Neural progenitor cell (in vitro differentiated cells): ENCODE measurements at places on chromosomes 2 and 18.

DNA sequence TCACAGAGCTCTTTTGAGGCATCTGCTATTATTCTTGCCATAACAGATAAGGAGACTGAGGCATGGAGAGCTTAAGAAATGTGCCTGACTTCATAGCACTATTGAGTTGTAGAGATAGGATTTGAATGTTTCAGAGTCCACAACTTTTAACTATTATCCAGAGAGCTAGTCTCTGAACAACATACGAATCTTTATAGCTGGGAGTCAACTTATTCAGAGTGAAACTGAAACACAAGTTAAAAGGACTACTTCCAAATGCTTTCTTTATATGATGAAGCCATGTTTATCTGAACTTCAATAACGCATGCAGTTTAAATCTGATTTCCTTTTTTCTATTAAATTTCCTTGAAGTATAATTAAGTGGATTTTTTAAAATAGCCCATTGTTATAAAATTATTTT lies 268.8 kb downstream of the IKZF2 start:
- no peak for DNase-seq

- DNase-seq: no peak
Observed at GRCh38 chr18:43060020-43060419, 55.5 kb downstream of the RIT2 start.

GRCh38 chr2:236662231-236663185 lies 92.9 kb downstream of the ACKR3 start:
- DNase-seq: no peak

DNA sequence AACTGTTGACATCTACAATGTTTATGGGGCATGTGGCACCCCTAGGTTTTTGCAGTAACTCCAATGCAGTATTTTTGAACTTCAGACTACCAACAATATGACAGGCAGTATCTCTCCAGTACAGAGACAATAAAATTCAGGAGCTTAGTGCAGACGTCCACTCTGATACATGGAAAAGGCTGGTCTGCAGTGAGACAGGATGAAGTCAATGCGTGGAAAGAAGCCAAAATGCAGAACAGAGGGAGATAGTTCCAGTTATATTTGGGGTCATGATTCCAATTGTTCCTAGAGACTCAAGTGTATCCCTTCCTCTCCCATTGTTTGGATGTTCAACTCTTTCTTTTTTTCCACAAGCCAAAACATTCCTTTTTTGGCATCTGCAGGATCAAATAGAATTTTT lies 18.7 kb upstream of the SMAD2 start:
- DNase-seq: no peak

DNA sequence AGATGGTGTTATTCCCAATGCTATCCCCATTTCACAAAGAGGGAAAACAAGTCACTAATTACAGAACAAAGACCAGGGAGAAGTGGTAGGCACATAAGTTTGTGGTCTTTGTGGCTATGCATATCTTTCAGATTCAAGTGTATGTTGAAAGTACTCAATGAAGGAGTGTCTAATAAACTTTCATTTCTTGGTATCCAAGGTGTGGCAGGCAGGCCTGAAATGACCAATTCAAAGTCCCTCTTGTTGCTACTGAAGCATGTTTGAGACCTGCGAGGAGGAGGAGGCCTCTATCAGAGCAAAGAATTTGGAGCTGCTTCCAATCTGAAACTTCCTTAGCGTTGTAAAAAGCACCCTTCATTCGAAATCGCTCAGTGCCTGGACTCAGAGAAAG lies 60.9 kb upstream of the KLF7 start:
- DNase-seq: no peak

- no peak for DNase-seq
Observed at GRCh38 chr18:54916507-54916906, 42.8 kb downstream of the CCDC68 start.

- no peak for DNase-seq
Observed at GRCh38 chr2:23545811-23546210, 160.8 kb downstream of the KLHL29 start.

DNA sequence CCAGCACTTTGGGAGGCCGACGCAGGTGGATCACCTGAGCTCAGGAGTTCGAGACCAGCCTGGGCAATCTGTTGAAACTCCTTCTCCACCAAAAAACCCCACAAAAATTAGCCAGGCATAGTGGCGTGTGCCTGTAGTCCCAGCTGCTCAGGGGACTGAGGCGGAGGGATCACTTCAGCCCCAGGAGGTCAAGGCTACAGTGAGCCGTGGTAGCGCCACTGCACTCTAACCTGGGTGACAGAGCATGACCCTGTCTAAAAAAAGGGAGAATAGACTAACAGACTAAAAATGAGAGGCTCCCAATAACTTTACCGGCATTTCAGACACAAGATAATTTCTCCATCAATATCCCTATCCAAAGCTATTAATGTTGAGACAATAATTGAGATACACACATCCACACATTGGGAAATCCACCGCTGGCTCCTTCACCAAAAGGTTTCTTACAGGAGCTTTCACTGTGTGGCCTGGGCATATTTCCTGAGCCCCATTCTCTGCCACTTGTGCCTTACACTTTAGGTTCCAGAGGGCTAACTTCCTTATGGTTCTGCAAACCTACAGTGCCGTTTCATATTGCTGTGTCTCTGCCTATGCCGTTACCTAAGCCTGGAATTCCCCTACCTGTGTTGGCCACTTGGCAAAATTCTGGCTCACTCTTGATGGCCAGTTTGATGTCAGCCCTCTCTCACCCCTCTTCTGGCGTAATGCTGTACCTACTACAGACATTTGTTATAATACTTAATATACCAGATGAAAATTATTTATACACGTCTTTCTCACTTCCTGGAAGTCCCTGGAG lies 115.8 kb upstream of the ZFP36L2 start:
- no peak for DNase-seq

DNA sequence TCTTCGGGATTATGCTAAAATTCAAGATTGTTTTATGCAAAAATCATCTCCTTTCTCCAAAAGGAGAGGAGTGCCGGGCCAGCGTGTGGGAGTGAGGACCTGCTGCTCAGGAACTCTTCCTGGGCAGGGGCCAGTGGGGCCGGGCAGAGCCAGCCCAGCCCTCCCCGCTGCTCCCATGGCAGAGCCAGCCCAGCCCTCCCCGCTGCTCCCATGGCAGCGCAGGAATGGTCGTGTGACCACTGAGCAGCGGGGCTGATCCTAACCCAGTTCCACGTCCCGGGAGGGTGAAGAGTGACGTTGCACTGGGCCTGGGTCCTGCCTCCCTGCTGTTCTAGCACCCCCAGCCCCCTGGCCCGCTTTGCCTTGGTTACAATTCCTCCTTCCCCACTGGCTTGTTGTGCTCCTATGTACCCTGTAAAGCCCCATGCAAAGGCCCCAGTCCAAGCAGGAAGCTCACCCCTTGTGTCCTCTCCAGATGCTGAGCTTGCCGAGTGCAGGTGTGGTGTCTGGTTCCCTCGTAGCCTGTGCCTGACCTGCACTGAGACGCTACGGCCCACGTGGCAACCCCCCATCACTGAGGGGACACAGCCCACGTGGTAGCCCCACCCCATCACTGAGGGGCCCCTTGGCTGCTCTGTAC lies 11.4 kb upstream of the NEU4 start:
- no peak for DNase-seq

- no peak for DNase-seq
Observed at GRCh38 chr18:44514106-44514505, 166.6 kb upstream of the SETBP1 start.

DNA sequence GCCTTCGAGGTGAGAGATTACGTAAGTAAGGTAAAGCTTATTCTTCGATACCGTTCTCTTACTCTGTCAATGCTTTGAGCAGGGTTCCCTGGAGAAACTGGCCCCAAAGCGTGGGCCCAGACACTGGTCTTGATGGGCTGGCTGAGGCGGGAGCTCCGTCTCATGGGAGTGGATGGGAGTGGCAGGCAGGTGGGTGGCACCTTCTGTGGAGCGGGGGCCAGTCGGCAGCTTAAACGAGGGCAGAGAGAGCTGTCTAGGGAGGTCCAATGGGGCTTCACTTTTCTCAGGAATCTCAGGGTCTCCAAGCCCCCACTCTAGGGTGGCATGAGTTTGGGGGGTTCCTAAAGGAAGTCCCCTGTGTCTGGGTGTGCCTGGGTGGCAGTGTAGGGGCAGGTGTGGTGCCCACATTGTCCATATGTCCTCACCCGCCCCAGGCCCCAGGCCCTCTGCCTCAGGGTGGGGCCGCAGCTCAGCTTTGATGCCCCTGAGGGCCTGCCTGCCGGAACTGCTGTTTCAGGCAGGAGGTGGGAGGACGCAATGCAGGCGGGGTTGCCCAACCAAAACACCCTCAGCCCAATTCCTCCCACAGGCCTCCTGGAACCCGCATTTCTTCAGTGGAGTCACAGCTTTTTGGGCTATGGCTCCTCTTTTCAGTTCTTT lies 32.5 kb upstream of the FOSL2 start:
- DNase-seq: no peak

DNA sequence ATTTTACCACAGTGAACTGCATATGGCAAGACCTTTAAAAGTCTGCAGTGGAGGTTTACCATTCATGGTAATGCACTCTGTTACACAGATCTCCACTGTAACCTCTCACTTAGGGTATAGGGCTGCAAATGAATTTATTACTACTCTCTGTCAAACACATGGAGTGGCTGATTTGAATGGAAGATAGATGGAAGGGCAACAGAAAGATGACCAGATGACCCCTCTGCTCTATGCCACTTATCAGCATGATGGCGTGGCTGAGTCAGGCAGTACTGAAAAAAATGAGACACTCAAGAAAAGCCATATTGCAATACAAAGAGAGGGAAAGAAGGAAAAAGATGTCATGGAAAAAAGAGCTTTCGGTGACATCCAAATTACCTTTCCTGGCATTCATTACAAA lies 72.3 kb downstream of the ABCA12 start:
- no peak for DNase-seq

DNA sequence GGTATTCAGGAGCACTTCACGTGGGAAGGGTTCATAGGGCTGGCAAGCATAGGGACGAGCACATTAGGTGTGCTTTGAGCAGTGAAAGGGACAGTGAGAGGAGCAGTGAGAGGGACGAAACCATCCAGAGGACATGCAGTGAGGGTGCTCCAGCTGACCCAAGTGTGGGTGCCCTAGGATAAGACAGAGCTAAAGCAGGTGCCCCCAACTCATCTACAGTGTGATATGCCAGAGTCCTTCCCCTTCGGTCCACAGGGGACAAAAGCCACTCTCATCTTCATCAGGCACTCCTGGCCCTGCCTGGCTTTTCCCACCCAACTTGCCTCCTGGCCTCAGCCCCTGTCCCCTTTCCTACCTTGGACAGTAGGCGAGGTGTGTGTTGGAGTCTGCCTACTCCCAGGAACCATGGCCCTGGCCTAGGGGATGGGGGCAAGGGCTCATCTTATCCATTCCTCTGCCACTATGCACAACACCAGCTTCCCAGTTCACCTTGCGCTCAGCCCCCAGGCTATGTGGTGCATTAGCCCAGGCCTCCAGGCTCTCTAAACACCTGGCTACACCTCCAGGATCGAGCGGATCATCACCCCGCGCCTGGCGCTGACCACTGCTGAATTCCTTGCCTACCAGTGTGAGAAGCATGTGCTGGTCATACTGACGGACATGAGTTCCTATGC lies 16.1 kb upstream of the ANKRD53 start:
- no peak for DNase-seq

DNA sequence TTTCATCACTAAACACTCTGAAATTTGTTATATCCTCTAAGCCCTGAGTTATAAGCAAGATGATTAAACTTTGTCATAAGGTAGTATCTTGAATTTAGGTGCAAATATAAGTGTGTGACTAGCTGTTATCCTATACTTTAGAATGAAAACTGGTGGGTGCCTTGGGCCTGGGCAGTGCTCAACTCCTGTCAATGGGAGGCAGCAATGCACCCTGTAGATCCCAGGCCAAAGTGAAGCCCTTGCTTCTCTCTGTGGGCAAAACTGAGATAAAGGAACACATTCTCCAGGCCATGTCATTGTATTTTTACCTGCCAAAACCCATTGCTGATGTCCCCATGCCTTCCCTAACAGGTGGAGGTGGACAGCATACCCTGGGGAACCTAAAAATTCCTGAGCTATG lies 525.2 kb downstream of the TNS1 start:
- DNase-seq: no peak

GRCh38 chr2:85942346-85942957 lies 53.7 kb upstream of the ST3GAL5 start:
- no peak for DNase-seq

DNA sequence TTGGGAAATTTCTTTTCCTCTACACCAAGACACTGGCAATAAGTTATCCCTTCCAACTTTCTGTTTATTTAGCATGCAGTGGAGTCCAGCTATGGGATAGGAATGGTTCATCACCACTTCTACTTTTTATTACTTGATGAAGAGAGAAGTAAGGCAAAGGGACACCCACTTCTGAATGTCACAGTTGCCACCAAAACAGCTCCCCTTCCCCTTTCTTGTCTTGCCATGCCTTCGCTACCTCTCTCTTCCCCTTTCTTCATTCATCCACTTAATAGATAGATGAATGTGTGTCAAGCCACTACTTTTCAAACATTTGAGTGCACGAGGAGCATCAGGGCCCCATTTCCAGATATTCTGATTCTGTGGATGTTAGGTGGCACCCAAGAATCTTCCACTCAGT lies 59.6 kb downstream of the KCTD18 start:
- DNase-seq: no peak

GRCh38 chr2:204611017-204611631 lies 65.8 kb downstream of the PARD3B start:
- DNase-seq: no peak

DNA sequence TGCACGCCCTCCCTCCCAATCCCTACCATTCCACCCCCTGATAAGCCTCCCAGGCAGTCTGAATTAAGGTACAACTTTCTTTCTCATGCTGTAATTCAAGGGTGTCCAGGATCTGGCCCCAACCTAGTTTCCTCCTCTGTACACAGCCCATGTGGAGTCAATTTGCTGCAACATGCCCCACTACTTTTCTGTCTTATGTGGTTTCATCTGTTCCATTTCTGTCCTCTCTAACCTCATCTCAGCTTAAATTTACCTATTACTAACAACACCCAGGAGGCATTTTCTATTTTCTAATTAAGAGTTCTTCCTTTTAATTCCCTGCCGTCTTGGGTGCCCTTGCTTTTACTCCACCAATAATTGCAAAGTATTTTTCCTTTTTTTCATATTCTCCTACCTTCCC lies 10.0 kb downstream of the PPP4R1 start:
- no peak for DNase-seq
